ENCODE measurements at places on chromosomes 11 and 22.

DNA sequence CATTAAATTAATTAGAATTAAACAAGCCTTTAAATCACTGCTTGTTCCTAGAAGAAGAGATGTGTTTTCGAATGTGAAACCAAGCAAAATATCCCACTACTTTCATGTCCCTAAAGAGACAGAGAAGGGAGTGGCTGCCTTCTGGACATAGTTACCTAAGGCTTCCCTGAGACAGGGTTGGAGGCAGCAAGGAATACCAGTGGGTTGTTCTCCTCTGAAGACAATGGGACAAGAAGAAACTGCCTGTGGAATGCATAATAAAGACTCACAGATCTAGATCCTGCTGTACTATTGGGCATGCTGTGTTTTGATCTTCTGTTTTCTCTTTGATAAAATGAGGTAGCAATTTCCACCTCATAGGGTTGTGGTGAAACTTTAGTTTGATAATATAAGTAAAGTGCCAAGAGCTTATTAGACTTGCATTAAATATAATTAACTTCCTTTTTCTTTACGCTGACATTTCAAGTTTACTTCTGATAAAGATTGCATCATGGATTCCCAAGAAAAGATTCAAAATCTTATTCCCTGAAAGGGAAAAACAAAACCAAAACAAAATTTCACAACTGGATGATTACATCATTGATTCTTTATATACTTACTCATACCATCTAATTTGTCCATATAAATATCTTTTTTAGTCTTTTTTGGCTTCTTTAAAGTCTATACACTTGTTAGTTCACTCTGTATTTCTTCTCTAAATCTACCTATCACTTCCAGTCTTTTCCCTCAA is 621.3 kb downstream of the ETS1 start:
- no peak for DNase-seq

DNA sequence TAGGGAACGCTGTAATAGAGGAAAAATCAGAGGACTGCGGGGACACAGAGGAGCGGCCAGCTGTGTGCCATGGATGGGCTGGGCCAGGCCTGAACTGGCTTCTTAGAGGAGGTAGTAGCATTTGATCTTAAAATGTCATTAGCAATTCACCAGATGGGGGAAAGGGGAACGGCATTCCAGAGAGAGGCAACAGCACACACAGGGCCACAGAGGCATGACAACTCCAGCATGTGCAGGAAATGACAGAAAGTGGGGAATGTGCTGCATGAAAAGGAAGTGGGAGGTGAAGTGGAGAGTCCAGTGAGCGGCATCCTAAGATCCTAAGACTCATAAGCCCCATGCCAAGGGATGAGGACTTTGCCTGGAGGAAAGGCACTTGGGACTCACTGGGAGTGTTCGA is 69.0 kb downstream of the UBASH3B start:
- DNase-seq: no peak

DNA sequence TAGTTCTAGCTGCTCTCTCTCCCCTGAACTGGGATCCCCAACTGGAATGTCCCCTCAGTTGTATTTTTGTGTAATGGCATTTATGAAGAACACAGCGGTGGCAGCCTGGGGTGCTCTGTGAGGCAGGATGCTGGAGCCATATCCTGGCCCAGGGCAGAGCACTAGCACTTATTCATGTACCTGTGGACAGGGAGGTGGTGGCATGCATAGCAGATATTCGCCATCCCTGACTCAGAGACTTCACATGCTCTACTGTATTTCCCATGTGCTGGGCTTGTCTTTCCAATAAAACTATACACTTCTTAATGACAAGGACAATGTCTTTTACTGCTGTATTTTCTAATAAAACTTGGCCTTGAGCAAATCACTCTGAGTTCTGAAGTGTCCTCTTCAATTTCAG is 125.3 kb downstream of the ADAMTS15 start:
- DNase-seq: no peak

GRCh38 chr22:47449508-47450270 is 687.2 kb downstream of the TBC1D22A start:
- DNase-seq: no peak

GRCh38 chr22:44638971-44639760 is 62.8 kb upstream of the PRR5 start:
- no peak for DNase-seq

DNA sequence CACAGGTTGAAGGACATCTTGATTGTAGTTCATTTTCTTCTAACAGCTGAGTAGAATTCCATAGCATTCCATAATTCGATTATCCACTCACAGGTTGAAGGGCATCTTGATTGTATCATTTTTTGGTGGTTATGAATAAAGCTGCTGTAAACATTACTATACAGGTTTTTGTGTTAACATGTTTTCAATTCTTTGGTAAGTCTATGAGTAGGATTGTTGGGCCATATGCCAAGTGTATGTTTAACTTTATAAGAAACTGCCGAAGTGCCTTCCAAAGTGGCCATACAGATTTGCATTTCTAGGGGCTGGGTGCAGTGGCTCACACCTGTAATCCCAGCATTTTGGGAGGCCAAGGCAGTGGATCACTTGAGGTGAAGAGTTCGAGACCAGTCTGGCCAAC is 44.6 kb downstream of the ANKRD42 start:
- no peak for DNase-seq

GRCh38 chr11:33658195-33658900 is 42.3 kb downstream of the C11orf91 start:
- no peak for DNase-seq

GRCh38 chr11:1747753-1748635 is 2.4 kb downstream of the IFITM10 start:
- DNase-seq: no peak

- no peak for DNase-seq
These were observed 106.6 kb downstream of the DYNC2H1 start for GRCh38 chr11:103215812-103216211.

- DNase-seq: no peak
These were observed 35.1 kb downstream of the MPPED1 start for GRCh38 chr22:43446916-43447315.

- no peak for DNase-seq
These were observed 513.6 kb downstream of the METTL15 start for GRCh38 chr11:28621753-28622152.

DNA sequence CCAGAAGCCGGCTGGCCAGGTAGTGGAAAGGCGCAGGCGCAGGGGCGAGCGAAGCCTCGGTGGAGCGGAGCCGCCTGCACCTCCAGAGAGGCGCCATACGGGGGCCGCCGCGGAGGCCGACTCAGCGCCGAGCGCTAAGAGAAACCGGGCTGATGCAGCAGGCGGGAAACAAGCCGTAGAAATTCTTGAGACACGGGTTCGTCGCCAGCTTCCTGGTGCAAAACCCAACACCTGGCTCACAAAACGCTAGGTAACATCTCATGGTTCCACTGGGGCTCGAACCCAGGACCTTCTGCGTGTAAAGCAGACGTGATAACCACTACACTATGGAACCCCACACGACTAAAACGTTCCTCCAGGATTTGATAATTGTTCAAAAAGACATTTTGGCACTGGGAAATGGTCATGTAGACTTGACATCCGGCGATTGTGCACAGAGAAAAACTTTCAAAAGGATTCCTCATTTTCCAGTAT is 39.1 kb downstream of the OR4D9 start:
- DNase-seq: peak; percentile 79
